CD4-positive, alpha-beta T cell treated with Interleukin-21 for 1 hour (primary cell): ENCODE measurements at places on chromosomes 12 and 14.
A peak's percentile ranks its signal among the peaks of the same experiment; 100 is the strongest.

DNA sequence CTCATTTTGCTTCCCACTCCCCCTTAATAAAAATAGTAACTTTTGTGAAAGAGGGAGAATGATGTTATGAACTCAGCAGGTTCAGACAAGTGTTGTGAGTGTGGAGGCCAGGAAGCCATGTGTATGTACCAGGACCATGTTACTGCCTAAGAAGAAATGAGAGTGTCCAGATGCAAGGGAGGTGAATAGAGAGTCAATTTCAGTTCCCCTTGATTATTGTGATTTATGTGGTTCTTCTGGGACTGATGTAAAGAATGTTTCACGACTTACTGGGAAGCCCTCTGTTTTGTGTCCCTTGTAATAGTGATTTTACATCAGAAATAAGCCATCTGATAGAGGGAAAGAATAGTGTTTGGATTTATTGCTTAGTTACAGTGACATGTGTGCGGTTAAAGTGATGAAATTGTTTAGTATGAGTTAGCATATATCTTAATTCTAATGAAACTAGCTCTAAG is 32.5 kb downstream of the FBXO34 start:
- DNase-seq: no peak

DNA sequence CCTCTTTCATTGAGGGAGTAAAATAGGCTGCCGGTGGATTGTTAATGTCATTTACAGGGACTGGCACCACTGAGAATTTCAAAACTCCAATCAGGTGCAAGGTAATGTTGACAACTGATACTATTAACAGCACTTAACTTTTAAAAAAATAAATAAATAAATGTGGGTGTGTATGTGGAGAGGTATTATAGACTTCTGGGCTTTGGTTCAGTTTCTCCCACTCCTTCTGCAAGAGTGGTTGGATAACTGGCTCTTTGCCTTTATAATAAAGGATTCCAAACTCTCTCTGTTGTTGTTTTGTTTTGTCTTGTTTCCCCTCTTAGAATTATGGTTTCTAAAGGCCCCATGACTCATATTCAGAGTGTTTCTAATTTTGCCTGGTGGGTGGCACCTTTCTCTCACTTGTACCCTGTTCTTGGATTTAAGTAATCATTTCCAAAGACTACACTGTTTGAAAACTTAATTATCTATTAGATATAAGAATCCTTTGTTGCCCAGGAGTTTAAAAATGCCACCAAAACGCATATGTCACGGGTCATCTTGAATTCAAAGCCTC is 151.6 kb upstream of the ARID2 start:
- no peak for DNase-seq

- peak; percentile 26 for DNase-seq
Measured at GRCh38 chr12:56031987-56032386, 9.7 kb upstream of the RPS26 start.

DNA sequence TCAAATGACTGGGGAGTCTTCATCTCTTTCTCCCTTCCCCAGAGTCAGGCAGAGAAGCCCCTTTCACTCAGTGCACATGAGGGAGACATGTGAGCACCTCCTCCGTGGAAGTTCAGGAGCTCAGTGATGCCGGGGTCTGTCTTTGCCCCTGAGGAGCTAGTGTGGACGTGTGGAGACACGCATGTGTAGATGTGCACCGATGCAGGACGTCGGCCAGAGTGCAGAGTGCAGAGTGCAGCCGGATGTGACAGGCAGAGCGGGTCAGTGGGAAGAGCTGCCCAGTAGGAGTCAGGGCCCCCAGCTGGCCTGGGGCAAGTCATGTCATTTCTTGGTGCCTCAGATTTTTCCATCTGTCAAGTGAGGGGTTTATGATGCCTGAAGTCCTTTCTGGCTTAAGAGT is 20.7 kb downstream of the TSPAN9 start:
- DNase-seq: no peak

DNA sequence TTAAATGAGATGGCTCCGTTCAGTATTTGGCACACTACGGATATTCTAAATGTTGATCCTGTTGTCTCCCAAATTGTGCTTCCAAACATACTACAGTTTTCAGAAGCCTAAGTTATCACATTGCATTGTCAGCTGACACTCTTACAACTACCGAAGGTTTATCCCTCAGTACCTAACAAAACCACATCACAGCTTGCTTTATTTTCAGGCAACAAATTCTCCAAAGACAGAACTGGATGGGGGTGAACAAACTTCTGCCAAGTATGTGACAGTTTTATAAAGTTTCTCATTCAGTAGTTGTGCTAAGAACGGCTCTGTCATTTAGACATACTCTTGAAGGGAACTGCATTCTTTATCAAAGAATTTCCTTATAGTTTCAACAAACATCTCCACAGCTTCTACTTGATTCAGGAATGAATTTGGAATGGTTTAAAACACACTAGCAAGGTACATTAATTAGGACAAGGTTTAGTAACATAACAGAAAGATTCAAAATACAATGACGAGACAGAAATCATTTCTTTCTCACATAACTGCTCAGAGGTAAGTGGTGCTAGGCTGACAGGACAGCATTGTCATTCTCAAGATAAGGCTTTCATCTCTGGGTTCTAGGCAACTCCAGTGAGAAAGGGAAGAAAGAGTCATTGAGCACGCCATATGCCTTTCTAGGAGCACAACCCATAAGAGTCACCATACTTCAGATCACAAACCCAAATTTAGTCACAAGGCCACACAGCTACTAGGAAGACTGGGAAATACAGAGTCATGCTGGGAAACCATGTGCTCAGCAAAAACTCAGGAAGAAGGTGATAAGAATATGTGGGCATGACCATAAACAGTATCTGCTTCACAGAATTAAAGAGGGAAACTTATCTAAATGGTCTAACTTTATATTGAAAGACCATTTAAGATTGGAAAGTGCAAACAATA is 100.7 kb downstream of the DUSP6 start:
- no peak for DNase-seq

GRCh38 chr14:95290021-95290420 is 29.7 kb downstream of the CLMN start:
- no peak for DNase-seq

DNA sequence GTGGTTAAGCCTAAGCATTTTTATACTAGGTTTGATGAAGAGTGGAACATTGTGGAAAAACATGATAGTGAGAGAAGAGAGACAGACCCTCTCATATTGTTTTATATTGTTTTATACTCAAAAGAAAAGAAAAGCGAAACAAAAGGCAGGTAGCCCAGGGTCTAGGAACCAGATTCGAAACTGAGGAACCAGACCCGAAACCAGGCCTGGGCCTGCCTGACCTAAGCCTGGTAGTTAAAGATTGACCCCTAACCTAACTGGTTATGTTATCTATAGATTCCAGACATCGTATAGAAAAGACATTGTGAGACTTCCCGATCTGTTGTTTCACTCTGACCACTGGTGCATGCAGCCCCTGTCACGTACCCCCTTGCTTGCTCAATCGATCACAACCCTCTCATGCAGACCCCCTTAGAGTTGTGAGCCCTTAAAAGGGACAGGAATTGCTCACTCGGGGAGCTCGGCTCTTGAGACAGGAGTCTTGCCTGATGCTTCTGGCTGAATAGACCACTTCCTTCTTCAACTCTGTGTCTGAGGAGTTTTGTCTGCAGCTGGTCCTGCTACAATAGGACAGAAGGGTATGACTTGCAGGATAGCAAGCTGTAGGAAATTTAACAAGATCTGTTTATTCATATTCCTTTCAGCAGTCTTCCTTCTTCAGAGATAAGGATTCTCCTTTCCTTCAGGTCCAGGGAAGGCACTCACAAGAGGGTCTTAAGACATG is 147.1 kb upstream of the PLEKHA5 start:
- DNase-seq: no peak

DNA sequence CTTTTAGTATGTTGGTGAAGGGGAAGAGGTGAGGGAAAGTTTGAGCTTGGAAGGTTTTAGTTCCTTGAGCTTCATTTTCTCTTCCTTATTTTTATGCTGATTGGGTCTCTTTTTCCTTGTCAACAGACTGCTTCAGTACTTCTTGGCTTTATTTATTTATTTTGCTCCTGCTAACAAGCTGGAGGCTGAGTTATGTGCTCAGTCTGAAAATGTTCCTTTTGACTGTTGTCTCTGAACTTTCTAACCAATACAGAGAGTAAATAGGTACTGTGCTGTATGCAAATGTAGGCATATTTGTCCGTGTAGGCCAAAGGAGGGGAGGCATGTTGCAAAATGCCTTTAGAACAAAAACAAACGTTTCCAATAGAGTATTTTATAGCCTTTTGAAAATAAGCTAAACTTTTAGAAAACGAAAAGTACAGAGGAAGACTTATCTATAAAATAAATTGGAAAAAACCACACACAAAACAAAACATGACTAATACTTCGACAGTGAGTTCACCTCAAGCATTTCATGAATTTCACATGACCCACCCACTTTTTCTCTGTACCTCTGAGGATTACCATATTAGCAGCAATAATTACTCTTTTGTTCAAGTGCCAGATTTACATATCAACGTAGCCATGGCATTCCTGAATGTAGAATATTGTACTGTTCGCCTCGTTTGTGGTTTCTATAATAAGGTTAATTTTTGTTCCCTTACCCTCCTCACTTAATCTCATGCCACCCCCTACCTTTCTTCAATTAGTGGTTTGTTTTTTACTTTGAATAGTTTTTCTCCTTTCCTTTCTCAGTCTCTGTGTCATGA is 4.7 kb upstream of the CREBL2 start:
- DNase-seq: no peak
